ENCODE measurements at places on chromosomes 5 and 9.

DNA sequence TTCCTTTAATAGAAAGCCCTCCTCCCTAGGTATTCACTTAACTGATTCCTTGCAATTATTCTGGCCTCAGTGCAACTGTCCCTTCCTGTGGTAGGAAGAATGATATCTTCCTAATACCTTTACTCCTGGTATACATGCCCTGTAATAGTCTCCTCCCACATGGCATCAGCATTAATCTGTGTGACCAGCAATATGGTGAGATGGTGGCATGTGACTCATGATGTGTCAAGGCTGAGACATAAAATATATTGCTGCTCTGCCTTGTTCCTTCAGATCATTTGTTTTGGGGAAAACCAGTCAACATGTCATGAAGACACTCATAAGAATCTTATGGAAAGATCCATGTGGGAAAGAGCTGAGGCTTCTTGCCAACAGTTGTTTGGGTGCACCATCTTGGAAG lies 149.1 kb upstream of the TRPM3 start:
- DNase-seq, result no peak

DNA sequence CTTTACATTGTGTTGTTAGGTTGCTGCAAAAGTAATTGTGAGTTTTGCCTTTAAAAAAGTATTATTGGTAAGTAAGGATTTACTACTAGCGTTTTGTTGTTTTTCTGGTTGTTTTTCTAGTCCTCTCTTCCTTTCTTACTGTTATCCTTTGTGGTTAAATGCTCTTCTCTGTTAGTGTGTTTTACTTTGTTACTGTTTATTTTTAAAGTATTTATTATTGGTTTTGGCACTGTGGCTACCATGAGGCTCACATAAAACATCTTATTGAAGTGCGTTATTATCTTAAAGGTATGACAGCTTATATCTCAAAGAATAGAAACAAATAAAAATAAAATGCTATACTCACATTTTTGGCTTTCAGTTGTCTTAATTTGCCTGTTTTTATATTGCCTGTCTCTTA lies 17.6 kb downstream of the DMXL1 start:
- DNase-seq, result no peak

GRCh38 chr5:149060325-149060724 lies 2.5 kb downstream of the SH3TC2 start:
- DNase-seq, result no peak

DNA sequence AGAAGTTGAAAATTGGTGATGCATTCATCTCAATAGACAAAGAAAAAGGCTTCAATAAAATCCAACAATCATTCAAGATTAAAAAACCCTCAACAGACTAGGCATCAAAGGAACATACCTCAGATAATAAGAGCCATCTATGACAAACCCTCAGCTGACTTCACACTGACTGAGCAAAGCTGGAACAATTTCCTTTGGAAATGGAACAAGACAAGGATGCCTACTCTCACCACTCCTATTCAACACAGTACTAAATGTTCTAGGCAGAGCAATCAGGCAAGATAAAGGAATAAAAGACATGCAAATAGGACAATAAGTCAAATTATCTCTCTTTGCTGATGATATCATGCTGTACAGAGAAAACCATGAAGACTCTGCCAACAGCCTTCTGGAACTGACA lies 1188.1 kb downstream of the DTWD2 start:
- DNase-seq, result no peak

DNA sequence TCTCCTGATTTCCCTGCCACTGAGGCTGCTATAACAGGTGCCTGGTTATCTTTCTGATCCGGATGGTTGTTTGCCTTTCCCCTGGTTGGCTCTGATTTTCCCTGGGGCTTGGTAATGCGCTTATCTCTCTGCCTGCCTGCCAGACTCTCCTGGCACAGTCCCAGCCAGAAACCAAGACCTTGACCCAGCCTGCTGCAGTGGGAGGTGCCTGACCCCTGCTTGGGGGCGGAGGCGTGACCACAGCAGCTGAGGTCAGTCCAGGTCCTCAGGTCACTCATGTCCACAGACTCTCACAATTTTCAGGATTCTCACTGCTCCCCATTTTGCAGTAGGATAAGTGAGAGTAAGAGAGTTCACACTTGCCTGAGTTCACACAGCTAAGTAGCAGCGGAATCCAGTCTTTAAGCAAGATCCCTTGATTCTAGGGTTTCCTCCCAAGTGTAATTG lies 24.4 kb upstream of the SYNPO start:
- no peak for DNase-seq

GRCh38 chr5:141260458-141261237 lies 15.5 kb downstream of the PCDHB15 start:
- no peak for DNase-seq

- DNase-seq, result no peak
Measured at GRCh38 chr5:1062761-1063568, 48.9 kb downstream of the SLC12A7 start.

DNA sequence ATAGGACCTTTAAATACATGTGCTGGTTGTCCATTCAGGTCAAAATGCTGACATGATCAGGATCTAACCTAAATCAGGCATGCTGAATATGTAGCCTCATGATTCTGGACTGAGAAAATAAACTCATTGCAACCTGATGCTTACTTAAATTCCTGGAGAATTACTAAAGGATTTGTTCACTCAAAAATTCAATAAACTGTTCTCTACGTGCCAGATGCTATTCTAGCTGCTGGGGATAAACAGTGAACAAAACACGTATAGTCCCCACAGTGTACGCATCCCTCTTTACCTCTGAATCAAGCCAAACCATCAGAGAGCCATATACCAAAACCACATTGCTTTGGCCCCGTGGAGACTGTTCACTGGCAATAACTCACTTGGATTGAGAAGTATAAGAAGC lies 6.1 kb downstream of the SCAI start:
- DNase-seq, result no peak

GRCh38 chr5:10534561-10535530 lies 29.0 kb upstream of the ANKRD33B start:
- no peak for DNase-seq

DNA sequence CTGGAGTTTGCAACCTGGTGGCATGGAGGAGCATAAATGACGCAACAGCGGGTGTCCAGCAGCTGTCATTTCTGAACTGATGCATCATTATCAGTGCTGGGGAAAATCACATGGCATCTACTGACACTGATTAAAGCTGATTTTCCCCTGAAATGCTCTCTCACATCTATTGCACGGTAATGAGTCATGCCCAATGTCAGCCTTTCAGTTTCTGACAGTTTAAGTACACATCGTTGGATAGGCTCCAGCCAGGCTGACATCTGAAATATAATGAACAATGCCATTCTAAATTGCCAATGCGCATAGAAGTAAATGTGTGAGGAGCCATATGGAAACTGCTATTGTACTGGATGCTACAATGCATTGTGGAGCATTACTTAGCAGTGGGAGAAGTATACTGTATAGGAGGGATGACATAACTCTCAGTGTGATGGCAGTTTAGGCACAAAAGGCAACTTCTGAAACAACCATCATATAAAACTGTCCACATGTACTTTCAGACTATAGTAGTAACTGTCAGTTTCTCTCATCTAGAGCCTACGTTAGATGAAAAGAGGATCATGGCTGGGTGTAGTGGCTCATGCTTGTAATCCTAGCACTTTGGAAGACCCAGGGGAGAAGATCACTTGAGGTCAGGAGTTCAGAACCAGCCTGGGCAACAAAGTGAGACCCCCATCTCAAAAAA lies 389.3 kb upstream of the DMAC1 start:
- DNase-seq, result no peak

GRCh38 chr5:154698763-154699162 lies 56.4 kb upstream of the LARP1 start:
- DNase-seq, result no peak

DNA sequence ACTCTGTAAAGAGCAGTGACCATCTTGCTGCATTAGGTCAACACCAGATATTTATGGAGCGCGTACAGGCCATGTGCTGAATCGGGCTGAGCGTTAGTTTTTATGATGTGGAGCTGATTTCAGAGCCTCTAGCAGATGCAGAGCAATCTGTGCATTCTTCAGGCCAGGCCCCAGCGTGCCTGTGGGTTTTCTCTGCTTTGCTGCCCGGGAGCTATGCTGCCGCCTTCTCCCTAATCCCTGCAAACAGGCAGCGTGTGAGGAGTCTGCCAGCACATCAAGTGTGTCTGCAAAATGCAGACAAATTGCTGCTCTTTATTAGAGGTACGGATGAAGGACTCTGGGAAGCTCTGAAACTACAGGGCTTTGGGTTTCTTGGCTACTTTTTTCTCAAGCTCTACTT lies 170.0 kb downstream of the NTRK2 start:
- DNase-seq, result no peak

DNA sequence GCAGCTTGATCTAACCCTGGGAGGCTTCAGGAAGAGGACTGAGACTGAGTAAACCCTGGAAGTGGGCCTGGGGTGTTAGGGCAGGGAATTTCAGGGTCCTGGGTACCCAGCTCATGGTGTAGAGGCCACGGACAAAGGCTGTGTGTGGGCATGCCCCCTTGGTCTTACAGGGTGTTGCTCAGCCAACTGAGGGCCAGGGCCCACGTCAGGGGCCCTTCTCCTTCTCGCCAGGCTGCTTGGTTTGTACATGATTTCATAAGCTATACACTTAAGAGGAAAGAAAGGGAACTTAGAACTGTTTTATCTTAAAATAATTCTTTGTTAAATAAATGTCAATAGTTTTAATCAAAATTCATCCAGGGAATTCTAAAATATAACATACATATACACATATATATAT lies 95.4 kb downstream of the TLE4 start:
- no peak for DNase-seq

DNA sequence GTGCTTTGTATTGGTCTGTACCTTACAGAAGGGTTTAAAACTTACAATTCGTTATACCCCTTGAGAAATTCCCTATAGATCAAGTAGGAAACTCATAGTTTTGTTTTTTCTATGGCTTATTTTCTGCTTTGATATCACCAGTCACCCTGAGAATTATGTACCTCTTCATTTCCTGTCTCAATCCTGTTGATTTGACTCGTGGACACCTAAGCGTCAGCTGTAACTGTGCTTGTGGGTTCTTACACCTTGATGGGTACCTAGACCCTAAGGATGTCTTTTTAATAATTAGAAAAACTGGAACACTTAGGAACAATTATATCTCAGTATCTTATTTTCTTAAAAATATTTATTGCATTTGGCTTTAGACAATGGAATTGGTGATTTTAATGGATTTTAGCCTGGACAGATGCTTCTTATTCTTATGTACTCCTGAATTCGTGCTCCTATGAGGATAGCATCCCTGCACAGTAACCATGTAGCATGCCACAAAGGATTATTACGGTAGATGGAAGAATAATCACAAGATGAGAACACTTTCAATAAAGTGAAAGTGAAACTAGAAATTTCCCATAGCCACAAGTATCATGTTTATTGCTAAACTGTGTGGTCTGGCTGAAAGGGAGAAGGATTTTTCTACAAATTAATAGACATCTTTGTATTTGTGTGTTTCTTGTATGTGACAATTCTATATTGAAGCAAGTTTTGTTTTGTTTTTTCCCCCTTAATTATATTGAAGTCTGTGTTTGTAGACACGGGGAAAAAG lies 1920.3 kb upstream of the WWC1 start:
- no peak for DNase-seq

GRCh38 chr5:179764056-179764455 lies 29.7 kb upstream of the LTC4S start:
- no peak for DNase-seq

DNA sequence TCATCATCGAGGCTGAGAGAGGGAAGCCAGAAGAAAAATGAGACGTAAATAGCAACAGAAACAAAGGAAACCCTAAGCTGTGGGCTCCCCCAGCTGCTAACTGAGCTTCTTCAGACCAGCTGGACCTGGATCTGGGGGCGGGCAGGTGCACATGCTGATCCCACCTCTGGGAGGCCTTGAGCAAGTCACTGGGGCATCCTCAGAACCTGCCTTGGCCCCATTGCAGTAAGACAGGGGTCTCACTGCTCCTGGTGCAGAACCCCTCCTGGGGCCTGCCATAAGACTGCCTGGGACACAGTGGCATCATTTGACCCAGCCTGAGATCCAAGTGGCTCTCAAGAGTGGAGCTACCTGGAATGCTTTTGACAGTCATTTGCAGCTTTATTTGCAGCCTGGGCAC lies 77.4 kb downstream of the PHF2 start:
- no peak for DNase-seq

- DNase-seq, result no peak
Measured at GRCh38 chr9:81112627-81113452, 576.5 kb downstream of the TLE1 start.

GRCh38 chr9:16029046-16029615 lies 476.3 kb downstream of the CCDC171 start:
- DNase-seq, result no peak

DNA sequence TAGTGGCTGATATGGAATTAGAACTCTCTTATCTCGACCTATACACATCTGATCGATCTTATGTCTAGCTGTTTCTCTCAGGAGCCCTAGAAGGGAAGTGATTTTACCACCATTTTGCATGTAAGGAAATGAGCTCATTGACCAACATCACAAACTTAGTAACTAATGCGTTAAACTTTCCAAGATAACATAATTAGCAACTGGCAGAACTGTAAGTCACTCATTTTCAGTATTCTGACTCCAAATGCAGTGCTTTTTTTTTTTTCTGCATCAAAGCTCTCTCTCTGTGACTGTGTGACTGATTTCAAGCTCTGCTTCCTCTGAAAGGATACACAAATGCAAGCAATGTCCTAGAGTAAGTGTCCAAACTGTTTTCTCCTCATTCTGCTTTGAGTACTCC lies 68.1 kb upstream of the FBXL7 start:
- DNase-seq, result no peak

- DNase-seq, result no peak
Measured at GRCh38 chr5:151721812-151722391, 35.2 kb upstream of the SPARC start.

DNA sequence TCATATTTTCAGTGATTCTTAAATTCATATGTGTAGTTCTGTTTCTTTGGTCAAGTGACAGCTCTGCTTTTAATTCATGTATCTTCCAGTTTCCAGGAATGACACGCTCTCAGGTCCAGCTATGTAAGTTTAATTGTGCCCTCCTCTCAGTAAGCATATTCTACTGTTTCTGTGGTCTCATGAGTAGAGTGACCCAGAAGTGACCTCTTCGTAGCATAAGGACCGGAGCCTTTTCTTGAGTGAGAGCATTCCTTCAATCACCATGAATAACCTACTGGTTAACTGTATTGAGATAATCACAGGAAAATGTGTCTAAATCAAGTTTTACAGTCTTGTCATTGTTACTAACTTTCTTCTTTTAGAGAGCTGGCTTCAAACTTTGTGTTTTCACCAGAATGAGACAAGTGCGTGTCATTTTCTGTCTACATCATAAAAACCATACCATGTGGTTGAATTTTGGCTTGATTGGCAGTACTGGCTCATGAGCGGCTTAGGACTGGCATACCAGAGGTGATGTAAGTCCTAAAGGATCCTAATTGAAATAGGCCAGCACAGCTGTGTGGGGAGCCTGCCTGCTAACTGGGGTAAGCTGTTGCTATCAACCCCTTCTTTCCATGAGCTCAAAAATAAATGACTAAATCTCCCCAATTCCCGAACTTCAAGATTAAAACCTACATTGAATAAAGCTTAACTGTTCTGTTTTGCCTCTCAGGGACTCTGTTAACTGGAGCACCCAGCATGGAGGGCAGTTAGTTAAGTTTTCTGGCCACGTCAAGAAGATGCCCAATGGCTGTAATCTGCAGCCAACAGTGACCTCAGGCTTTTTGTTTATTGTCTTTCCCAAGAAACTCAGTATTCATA lies 4.8 kb downstream of the ADAMTSL1 start:
- no peak for DNase-seq

GRCh38 chr5:72505016-72505415 lies 2.2 kb downstream of the ZNF366 start:
- no peak for DNase-seq

GRCh38 chr5:178675922-178676321 lies 49.1 kb upstream of the CLK4 start:
- DNase-seq, result no peak

GRCh38 chr5:172999372-172999973 lies 15.9 kb downstream of the ATP6V0E1 start:
- DNase-seq, result no peak

Data from CD4-positive, alpha-beta T cell treated with Interleukin-2 at 100 ng/mL for 4 hours (primary cell).